Endothelial cell (in vitro differentiated cells): ENCODE measurements at places on chromosomes 4 and X. TPM values are rescaled to one million over a fixed set of nuclear protein-coding genes. Genes with fewer than 3 reads are reported as not detected.

Gene NPFFR2
- 5.3 TPM for total RNA-seq

Gene PGK1
- total RNA-seq = 380 TPM

Gene SLC16A2
- total RNA-seq = 32.4 TPM

Gene CENPVL2
- total RNA-seq = not detected

Gene SATL1
- 0.15 TPM for total RNA-seq

- DNase-seq = no peak
Measured at GRCh38 chrX:100863326-100863864, 10.8 kb downstream of the NOX1 start.

- peak; percentile 49 for DNase-seq
Measured at GRCh38 chr4:46931981-46932380, 22.9 kb upstream of the COX7B2 start.

DNA sequence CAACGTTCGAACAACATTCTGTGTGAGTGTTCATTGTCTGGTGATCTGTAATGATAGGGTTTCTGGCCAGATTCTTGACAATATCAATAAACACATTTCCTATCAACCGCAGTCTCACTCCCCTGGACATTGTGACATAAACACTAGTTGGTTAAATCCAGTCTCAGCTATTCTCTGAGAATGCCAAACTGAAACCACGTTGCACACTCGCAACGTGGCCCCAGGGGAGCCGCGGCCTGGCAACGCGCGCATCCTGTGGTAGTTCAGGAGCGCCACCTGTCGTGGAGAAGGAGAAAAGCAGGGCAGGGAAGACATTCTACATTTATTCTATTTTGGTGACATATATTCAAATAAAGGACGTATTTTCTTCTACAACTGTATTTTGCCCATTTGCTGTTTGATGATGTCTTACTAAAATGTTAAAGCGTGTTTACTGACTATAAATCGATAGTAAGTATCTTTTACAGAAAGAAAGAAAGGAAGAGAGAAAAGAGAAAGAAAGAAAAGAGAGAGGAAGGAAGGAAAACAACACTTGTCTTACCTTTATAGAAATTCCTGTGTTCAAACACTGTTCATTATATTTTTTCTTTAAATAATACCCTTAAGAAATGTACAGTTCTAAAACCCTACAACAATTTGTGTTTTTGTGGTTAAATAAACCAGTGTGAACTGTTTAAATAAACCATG lies 738.3 kb upstream of the FRG1 start:
- DNase-seq = peak; percentile 59

- peak; percentile 68 for DNase-seq
Measured at GRCh38 chrX:123764967-123765871, 32.4 kb upstream of the THOC2 start.

GRCh38 chr4:172686021-172686420 lies 482.6 kb upstream of the GALNT7 start:
- no peak for DNase-seq

DNA sequence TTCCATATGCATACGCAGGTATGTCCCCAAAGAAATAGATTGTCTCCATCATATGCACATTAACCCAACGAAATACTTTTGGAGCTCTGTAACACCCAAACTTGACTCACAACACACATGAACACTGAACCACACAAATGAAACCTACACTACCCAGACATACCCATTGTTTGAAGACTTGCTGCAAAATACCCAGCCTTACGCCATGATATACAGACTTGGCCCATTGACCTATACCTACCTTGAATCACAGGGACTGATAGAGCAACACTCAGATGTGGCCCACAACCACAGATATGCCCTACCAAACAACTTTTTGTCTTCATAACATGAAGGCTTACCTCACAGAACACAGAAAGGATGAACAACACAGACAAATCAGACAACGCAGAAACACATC lies 15.9 kb downstream of the LINC00632 start:
- DNase-seq = no peak

- no peak for DNase-seq
Measured at GRCh38 chr4:178523038-178523437, 1080.8 kb upstream of the AGA start.
